Astrocyte of the cerebellum (primary cell): ENCODE measurements at places on chromosomes 3 and 15.
A peak's percentile ranks its signal among the peaks of the same experiment; 100 is the strongest.

DNA sequence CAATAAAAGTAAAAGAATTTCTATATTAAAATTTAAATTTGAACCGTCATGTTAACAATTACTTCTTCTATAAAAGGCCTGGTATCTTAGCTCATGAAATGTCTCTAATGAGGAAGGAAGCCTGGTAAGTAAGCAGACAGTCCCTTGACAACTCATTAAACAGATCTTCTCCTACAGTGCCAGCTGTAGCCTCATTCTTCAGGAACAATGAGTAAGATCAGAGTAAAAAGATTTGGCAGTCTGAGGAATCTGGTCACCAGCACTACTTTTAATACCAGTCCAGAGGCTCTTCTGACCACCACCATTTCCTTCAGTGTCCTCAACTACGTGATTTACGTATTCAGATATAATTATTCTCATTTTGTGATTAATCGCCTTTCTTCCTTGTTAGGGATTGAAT is 955.0 kb upstream of the ALCAM start:
- DNase-seq: no peak

- DNase-seq: no peak
These were observed 185.2 kb downstream of the FOXP1 start for GRCh38 chr3:71398157-71398836.

GRCh38 chr3:143120716-143121240 is 1.2 kb downstream of the CHST2 start:
- no peak for DNase-seq

GRCh38 chr3:27542476-27542875 is 58.3 kb upstream of the SLC4A7 start:
- no peak for DNase-seq

DNA sequence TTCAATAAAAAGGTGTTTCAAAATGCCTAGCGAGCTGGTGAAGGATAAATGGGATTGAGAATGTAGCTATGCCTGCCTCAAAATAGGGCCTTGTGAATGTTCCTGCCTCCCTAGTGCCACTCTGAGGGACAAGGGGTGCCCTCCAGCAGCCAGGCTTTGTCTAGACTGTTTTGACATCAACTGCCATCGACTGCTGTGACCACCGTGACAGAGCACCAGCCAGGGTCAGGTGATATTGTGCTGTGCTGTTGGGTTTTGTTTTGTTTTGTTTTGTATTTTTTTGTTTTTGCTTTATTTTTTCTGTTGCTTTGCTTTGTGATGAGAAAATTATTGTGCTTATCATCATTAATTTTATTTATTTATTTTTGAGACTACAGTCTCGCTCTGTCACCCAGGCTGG is 144.8 kb downstream of the SMAD6 start:
- DNase-seq: no peak

DNA sequence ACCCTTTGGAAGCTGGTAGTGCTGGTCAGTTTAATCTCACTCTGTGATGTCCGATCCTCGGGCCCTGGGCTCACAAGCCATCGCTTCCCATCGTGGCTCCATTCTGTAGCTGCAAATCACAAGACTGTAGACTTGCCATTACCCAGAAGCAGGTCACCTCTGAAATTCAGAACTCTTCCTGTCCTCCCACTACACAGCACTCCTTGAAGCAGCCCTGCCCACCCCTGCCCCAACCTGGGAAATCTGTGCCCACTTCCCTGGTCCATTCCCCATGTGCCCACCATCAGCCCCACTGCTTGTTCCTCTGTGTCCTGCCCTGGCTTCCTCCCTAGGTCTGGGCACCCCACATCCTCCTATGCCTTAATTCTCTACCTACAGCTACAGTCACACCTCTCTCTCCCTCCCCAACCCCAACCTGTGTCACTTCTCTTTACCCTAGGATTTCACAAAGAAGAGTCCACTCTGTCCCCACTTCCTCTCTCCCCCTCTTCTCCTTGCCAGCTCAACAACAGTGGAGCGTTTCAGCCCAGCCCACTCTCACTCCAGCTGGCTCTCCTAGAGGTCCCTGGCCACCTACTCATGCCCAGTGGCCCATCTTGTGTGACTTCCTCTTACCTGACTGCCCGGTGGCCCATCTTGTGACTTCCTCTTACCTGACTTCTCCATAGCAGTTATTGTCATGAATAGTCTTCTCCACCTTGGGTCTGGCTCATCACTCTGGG is 8.3 kb downstream of the ZNF710 start:
- DNase-seq: no peak

DNA sequence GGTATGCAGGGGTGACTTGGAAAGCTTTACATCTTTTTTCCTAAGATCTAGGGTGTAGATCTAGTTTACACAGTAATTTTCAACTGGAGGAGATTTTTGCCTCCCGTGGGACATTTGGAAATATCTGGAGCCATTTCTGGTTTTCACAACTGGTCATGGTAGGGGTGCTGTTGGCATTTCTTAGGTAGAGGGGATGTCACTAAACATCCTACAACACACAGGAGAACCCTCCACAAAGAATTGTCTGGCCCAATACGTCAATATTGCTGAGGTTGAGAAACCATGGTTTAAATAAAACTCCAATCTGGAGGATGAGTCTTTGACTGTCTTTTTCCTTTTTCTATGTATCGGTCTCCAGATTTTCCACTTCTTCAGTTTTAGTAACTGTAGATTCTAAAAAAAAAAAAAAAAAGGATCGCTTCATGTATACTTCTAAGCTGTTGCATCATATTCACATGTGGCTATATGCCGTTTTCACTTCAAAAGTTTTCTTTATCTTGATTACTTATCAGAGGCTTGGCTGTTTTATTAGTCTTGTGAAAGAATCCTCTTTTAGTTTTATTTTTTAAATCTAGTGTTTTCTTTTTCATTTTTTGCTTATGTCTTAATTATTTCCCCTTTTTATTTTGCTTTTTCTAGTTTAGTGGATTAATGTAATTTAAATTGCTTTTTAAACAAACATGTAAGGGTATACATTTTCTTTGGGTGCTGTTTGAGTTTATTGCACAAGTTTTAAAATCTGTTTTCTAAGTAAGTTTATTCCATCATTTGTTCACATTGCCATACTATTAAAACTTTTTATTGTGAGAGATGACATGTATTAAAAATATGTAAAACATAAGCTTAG is 21.2 kb downstream of the UBE2Q2 start:
- DNase-seq: no peak

GRCh38 chr3:192897005-192897404 is 20.7 kb downstream of the MB21D2 start:
- DNase-seq: no peak

- DNase-seq: peak; percentile 22
These were observed at the start of gene TOPBP1 for GRCh38 chr3:133661454-133662277. Gene TOPBP1, minus strand, starts transcription at chr3:133661941. Its CDS starts 814 bp downstream, at chr3:133661127.
